ENCODE measurements at places on chromosomes 7 and 10. TPM values are rescaled to one million over a fixed set of nuclear protein-coding genes. Genes with fewer than 3 reads are reported as not detected.
A peak's percentile ranks its signal among the peaks of the same experiment; 100 is the strongest.

OR2A1 gene
- under 0.01 TPM for total RNA-seq

FAM221A gene
- 5.1 TPM for total RNA-seq

GRCh38 chr10:97828721-97829120, 20.9 kb upstream of the GOLGA7B start:
- DNase-seq = no peak

- DNase-seq = no peak
These were observed 79.5 kb downstream of the EEPD1 start for GRCh38 chr7:36232555-36232954.

DNA sequence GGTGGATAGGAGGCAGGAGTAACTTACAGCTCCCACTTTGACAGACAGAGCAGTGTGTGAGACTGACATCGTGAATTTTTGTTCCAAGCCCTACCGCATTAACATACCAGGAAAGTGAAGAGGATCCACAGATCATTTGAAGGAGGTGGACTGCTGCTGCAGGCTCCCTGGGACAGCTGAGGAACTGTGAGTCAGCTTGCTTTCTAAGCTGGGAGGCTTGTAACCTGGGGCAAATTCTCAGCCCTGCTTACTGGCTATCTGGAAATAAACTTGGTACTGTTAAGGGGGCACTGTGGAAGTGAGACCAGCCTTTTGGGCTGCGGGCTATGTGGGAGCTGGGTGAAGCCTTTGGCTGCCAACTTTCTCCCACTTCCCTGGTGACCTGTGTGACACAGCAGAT, 1202.5 kb downstream of the DNAJB9 start:
- no peak for DNase-seq

DNA sequence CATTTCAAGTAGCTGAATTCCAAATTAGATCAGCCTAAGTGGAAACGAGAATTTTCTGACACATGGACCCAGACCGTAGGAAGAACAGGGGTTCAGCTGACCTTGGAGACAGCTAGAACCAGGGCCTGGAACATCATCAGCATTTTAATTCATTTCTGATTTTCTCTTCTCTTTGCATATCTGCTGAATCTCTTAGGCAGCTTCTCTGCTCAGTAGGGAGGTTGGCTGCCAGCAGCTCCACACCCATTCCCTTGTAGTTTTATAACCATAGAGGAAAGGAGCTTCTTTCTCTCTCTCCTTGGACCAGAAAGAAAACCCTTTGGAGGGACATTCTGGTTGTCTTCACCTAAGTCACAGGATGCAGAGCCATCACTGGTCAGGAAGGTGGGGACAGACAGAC, 36.0 kb downstream of the LMTK2 start:
- no peak for DNase-seq

GRCh38 chr7:158472596-158472995, 115.0 kb downstream of the PTPRN2 start:
- no peak for DNase-seq

DNA sequence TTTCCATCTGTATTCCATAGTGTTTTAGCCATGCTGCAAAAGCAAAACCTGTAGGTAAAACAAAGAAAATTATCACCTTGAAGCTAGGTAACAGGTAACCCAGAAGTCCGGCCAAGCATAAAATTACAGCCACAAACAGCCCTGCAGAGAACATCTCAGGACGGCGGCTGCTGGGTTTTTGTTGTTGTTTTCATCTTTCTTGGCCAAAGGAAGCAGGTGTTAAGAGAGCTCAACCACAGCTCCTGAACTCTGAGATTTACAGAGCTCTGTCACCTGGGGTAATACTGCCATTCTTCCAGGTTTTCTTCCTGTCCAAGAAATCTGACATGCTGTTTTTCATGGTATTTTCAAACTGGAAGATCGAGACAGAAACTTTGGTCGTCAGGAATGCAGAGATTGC, 847 bp upstream of the SCIN start:
- no peak for DNase-seq

GRCh38 chr10:12628153-12628552, 278.8 kb downstream of the CAMK1D start:
- no peak for DNase-seq

DNA sequence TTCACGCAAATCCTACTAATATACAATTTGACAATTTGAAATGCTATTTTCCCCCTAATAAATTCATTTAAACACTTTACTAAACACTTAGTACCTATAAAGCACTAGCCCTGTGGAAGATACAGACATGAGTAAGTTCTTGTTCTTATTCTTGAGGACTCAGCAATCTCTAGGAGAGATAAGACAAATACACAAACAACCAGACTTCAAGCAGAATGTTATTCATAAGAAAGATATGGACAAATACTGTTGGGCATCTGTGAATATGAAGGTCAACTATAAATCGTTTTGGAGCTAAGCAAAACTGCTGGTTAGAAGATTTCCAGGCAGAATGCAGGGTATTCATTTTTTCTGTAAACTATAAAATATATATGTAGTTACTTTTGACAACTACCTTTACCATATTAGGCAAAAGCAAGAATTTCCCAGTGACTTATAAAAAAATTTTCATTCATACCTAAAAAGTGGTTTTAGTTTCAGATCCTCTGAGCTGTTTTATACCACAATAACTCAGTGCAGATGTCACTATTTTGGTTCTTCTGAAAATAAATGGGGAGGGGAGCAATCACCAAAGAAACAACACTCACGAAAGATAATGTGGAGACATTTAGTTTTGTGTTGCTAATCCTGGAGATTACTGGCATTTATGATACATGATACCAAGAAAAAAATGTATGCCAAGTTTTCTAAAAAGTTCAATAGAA, 3.8 kb downstream of the VPS41 start:
- DNase-seq = no peak

GRCh38 chr7:16411391-16411790, 9.9 kb downstream of the CRPPA start:
- peak; percentile 39 for DNase-seq
